ENCODE measurements at places on chromosomes 1 and 21.

DNA sequence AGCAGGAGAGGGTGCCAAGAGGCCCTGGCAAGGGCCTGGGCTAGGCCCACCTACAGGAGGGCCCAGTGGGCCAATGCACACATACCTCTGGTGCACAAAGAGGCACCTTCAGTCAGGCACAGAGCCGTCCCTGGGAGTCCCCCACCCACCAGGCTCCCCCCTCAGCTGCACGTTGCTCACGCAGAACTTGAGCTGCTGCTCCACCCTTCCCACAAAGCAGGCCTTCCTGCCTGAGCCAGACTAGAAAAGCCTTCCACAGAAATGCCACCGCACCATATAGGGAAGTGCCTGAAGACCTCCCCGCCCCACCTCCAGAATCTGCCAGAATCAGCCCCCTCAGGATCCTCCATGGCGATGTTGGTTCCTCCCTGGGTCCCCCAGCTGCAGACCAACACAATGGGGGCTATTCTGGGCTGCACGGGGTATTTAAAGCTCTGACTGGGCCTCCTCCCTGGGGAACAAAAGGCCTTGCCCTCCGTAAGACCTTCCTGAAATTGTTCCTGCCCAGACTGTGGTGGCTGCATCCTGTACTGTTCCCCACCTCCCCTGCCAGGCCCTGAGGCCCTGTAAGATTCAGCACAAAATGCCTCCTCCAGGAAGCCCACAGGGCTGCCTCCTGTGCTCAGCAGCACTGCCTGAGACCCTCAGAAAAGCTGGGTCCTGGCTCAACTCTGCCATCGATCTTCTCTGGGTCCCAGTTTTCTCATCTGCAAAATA lies 27.2 kb downstream of the HSPG2 start:
- H3K27ac ChIP-seq, result no peak overlapping the region
- no peaks in the 10 kb centered on the region for H3K36me3 ChIP-seq
- no peaks in the 10 kb centered on the region for H3K27me3 ChIP-seq
- no peak overlapping the region for H3K4me3 ChIP-seq
- no peaks in the 10 kb centered on the region for H3K4me1 ChIP-seq

GRCh38 chr1:116492358-116492811 lies 78.4 kb downstream of the CD58 start:
- no peaks in the 10 kb centered on the region for H3K4me1 ChIP-seq
- no peaks in the 10 kb centered on the region for H3K36me3 ChIP-seq
- H3K4me3 ChIP-seq, result no peak overlapping the region
- DNase-seq, result no peak
- H3K27ac ChIP-seq, result no peak overlapping the region
- no peaks in the 10 kb centered on the region for H3K27me3 ChIP-seq

GRCh38 chr1:72670902-72671301 lies 388.6 kb upstream of the NEGR1 start:
- H3K27ac ChIP-seq, result no peak overlapping the region
- H3K27me3 ChIP-seq, result no peaks in the 10 kb centered on the region
- no peak overlapping the region for H3K4me3 ChIP-seq
- no peaks in the 10 kb centered on the region for H3K4me1 ChIP-seq
- no peaks in the 10 kb centered on the region for H3K36me3 ChIP-seq

- H3K4me3 ChIP-seq, result no peak overlapping the region
- no peak overlapping the region for H3K27ac ChIP-seq
- no peak for DNase-seq
- peaks cover 3% of the 10 kb centered on the region for H3K27me3 ChIP-seq
- no peaks in the 10 kb centered on the region for H3K36me3 ChIP-seq
- H3K4me1 ChIP-seq, result no peaks in the 10 kb centered on the region
These were observed 123.4 kb downstream of the RIPK4 start for GRCh38 chr21:41643246-41643966.

- H3K27ac ChIP-seq, result no peak overlapping the region
- H3K4me3 ChIP-seq, result no peak overlapping the region
- no peak for DNase-seq
These were observed 15.6 kb downstream of the EVA1C start for GRCh38 chr21:32427958-32428623.

DNA sequence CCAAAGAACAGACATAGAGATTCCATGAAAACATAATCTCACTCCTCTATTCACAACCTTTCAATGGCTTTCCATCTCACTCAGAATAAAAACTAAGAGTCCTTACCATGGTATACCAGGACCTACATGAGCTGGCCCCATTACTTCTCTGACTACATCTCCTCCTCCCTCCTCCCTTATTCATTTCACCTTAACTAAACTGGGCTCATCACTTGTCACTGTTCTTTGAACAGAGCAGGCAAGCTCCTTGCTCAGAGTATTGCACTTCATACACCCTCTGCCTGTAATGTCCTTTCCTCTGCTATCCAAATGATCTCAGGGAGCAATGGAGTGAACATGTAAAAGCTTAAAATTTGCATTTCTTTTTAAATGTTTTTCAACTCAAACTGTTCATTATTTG lies 142.0 kb downstream of the MRPL39 start:
- H3K4me1 ChIP-seq, result no peaks in the 10 kb centered on the region
- H3K27ac ChIP-seq, result no peak overlapping the region
- H3K4me3 ChIP-seq, result no peak overlapping the region
- H3K36me3 ChIP-seq, result no peaks in the 10 kb centered on the region
- H3K27me3 ChIP-seq, result no peaks in the 10 kb centered on the region

GRCh38 chr1:111193712-111194480 lies 6.5 kb downstream of the DENND2D start:
- peaks cover 90% of the 10 kb centered on the region for H3K36me3 ChIP-seq
- no peak for DNase-seq
- peaks cover 80% of the 10 kb centered on the region for H3K4me1 ChIP-seq
- no peak overlapping the region for H3K4me3 ChIP-seq
- H3K27me3 ChIP-seq, result no peaks in the 10 kb centered on the region

DNA sequence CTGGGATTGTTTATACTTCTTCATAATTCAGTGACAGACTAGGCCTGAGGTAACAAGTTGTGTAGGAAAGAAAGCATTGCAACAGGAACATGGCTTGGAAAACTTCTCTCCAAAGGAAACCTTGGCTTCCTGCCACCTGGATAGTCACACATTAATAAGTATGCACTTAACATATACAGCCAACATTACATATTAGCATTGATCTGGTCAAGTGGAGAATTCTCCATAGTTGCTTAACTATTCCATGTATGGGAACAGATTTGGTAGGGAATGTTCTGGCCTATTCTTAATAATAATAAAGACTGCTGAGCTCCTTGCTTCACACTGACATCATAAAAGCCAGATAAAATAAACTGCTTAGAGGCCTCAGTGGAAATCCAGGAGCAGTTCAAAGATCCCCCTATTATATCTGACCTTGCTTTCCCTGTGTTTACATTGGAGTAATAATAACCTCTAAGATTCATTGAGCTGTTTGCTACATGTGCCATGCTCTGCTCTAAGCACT lies 27.2 kb upstream of the NFIA start:
- peaks cover 17% of the 10 kb centered on the region for H3K4me1 ChIP-seq
- no peak overlapping the region for H3K4me3 ChIP-seq
- H3K36me3 ChIP-seq, result no peaks in the 10 kb centered on the region
- no peak overlapping the region for H3K27ac ChIP-seq

GRCh38 chr1:57131701-57132394 lies 166.0 kb upstream of the C8B start:
- H3K4me1 ChIP-seq, result no peaks in the 10 kb centered on the region
- no peak for DNase-seq
- H3K36me3 ChIP-seq, result no peaks in the 10 kb centered on the region
- no peak overlapping the region for H3K27ac ChIP-seq
- H3K4me3 ChIP-seq, result no peak overlapping the region
- H3K27me3 ChIP-seq, result no peaks in the 10 kb centered on the region

DNA sequence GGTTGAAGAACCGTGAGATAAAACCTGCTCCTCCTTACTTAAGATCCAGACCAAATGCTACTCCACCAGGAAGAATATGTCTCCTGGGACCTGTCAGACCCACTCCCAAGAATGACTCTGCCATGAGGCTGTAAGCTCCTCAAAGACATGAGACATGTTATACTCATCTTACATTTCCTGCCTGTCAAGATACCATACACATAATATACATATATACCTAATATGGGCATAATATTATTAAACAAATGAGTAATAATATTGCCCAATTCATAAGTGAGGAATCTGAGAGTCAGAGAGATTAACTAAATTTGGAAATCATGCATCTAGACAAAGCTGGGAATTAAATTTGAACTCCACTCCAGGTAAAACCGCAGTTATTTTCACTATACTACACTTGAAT lies 634.9 kb downstream of the LMO4 start:
- no peaks in the 10 kb centered on the region for H3K27me3 ChIP-seq
- H3K36me3 ChIP-seq, result no peaks in the 10 kb centered on the region
- H3K4me1 ChIP-seq, result no peaks in the 10 kb centered on the region

- no peaks in the 10 kb centered on the region for H3K27me3 ChIP-seq
- H3K4me1 ChIP-seq, result no peaks in the 10 kb centered on the region
- H3K36me3 ChIP-seq, result peaks cover 20% of the 10 kb centered on the region
These were observed 75.2 kb downstream of the OBSCN start for GRCh38 chr1:228283043-228283371.

DNA sequence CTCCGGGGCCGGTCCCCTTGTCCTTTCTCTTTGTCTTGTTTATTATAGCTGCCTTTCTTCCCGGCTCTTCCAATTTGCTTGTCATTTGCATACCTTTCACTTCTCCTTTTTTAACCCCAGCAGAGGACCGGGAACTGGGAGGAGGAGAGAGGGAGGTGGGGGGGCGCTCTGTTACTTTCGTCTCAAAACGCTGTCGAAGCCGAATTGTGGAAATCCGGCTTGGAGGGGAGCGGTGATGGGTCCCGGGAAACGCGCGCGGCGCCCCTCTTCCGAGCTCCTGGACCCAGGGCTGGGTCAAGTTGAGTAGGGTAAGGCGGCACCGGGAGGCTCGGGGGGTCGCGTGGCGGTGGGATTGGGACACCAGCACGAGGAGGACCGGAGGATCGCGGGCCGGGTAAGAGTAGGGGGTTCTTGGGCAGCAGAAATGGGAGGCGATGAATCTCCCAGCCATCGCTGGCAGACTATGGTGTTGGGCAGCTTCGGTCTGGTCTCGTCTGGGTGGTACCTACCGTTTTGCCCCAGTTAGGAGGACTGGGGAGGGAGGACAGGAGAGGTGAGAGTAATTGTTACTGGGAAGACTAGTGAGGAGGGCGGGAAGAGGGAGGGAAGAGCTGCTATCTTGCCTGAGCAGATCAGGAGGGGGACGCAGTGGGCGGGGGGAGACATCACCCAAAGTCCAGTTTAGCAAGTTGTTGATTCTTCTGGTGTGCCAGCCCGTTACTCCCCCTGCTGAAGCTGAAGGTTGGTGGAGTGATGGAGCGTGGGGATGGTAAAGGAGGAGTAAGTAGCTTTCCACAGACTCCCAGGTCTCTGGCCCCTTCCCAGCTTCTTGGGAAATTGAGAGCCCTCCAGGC lies 1.5 kb downstream of the PROX1 start:
- H3K4me1 ChIP-seq, result peaks cover 15% of the 10 kb centered on the region
- H3K4me3 ChIP-seq, result peak overlapping the region; percentile 51
- H3K27me3 ChIP-seq, result peaks cover 42% of the 10 kb centered on the region
- DNase-seq, result no peak

GRCh38 chr1:29948581-29948980 lies 712.3 kb downstream of the PTPRU start:
- no peak overlapping the region for H3K4me3 ChIP-seq
- H3K36me3 ChIP-seq, result no peaks in the 10 kb centered on the region
- H3K27ac ChIP-seq, result no peak overlapping the region
- DNase-seq, result no peak

DNA sequence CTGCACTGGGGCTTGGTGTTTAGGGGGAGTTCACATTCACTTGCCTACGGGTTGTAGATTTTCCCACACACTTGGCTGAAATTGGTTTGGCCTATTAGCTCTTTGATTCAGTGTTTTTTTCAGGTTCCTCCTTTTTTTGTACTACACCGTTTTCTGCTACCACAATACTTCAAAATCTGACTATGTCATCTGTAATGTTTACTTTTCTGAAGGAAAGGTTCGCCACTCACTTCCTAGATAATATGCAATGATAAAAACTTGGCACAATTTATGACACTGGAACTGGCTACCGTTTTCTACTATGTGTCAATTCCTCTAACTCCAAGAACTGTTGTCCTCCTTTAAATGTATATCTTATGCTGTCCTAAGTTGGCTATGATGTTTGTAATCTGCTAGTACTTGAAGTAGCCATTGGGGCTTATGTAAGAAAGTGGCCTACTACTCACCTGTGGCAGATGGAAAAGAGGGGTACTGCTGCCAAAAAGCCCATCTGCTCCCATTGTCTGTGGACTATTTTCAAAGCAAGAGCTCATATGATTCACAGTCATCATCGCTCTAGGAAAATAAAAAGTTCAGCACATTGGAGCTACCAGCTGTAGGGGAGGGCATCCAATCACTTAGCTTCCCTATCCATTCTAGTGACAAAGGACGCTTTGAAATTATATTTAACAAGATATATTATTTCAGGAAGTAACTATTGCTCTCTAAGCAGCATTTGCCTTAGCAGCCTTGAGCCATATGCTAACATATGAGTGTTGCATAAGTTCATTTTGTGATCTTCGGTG lies 42.4 kb upstream of the BACH1 start:
- no peak overlapping the region for H3K27ac ChIP-seq
- H3K27me3 ChIP-seq, result no peaks in the 10 kb centered on the region
- H3K4me1 ChIP-seq, result no peaks in the 10 kb centered on the region

DNA sequence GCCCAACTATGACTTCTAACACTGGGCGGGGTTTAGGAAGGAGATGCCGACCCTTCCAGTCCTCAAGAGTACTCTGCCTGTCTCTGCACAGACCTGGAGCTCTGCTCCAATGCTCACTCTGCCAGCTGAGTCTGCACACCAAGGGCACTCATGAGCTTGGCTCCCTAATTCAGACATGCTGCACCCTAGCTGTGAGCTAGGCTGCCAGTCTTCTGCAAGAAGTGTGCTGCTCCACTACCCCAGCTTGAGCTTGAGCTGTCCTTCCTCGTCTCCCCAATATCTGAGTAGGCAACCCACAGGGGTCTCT lies 13.2 kb downstream of the TP53BP2 start:
- H3K27ac ChIP-seq, result peak overlapping the region; percentile 76
- no peaks in the 10 kb centered on the region for H3K27me3 ChIP-seq
- peak overlapping the region; percentile 19 for H3K4me3 ChIP-seq
- H3K36me3 ChIP-seq, result no peaks in the 10 kb centered on the region
- H3K4me1 ChIP-seq, result peaks cover 33% of the 10 kb centered on the region

DNA sequence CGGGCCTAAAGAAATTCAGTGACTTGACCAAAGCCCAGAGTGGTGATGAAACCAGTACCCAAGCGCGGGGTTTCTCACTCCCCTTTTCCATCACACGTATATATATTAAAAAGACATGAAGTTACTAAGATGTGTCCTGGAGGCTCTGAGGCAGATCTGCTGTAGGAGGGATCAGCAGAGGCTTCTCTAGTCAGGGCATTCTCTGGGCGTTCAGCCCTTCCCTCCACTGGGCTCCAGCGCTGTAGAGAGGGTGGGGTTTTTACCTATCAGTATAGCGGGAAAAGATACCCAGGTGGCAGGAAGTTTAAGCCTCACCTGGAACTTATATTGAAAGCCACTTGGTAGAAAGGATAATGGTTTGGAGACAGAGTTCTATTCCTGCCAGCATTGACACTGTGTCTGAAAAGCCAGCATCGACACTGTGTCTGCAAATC lies 862 bp upstream of the PLEKHO1 start:
- peak overlapping the region; percentile 66 for H3K4me3 ChIP-seq
- H3K36me3 ChIP-seq, result peaks cover 1% of the 10 kb centered on the region
- H3K27me3 ChIP-seq, result no peaks in the 10 kb centered on the region
- no peak for DNase-seq

GRCh38 chr1:212612041-212612961 lies 3.7 kb downstream of the ATF3 start:
- H3K27me3 ChIP-seq, result peaks cover 24% of the 10 kb centered on the region
- H3K4me3 ChIP-seq, result no peak overlapping the region
- H3K36me3 ChIP-seq, result no peaks in the 10 kb centered on the region

- H3K4me3 ChIP-seq, result peak within 1 kb of the TSS; percentile 69
- DNase-seq, result peak; percentile 87
- H3K27ac ChIP-seq, result peak within 1 kb of the TSS; percentile 72
- H3K36me3 ChIP-seq, result no peaks in the 10 kb centered on the region
- peaks cover 31% of the 10 kb centered on the region for H3K4me1 ChIP-seq
These were observed at the start of gene KCNC4 for GRCh38 chr1:110209715-110210603. TSS of gene KCNC4 (plus strand) at chr1:110210314. CDS start at chr1:110211500, 1,186 bp downstream.

Measured in effector memory CD4-positive, alpha-beta T cell (primary cell).